GM23248 (cell line): ENCODE measurements at places on chromosomes 3 and 15.

DNA sequence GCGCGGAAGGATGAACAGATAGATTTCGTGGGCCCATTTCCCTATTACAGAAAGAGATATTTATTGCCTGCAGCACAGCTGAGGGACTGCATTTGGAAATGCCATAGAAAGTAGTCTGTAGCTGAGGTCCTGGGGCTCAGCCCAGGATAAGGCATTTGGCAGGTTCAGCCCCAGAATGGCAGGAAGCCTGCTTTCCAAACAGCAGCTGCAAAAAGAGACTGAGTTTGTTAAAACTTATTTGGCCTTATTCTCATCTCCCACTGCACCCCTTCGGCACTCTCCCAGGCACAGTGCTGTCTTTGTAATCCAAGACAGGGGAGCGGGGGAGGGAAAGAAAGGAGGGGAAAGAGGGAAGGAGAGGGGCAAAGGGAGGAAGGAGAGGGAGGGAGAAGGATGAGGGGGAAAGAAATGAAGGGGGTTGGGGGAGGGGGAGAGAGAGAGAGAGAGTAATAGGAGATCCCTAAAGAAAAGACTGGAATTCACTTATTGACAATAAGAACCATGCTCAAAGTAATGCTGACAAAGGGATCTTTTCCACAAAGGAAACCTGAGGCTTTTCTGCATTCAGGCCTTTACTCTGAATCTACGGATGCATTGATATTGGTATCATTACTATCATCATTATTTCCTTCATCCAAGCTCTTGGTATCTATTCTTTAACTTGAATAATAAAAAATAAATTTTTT is 94.0 kb upstream of the LRRN1 start:
- no peak for DNase-seq

- DNase-seq, result no peak
These were observed 114.8 kb downstream of the DLG1 start for GRCh38 chr3:197183582-197183981.

DNA sequence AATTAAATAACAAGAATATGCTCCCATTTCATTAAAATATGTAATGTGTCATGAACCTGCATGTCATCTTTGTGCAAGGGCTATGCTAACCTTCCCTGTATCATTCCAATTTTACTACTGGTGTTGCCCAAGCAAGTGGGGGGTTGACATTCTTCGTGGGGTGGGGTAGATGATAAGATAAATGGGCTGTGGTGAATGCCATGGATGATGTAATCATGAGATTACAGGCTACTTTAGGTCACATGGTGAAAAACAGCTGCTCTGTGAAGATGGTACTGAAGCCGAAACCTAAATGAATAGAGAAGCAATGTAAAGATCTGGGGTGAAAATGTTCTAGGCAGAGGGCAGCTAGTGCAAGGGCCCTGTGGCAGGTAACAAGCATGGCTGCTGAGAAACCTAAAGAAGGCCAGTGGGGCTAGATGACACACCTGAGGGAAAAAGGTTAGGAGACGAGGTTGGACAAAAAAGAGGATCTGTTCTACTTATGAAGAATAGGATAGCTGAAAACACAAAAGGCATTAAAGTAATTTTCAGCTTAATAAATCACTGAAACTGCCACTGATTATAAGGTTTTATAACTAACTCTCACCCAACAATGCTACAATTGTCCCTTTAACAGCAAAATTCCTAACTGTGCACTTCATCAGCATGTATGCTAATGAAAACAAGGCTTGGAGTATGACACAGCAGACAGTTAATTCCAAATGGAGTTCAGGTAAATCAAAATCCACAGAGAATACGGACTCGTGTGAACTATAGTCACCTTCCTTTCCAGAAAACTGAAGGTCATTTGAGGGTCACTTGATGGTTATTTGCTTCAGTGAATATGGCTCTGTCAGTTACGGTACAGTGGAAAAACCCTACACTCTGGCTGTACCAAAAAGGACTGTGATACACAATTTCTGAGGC is 35.0 kb downstream of the MTMR10 start:
- DNase-seq, result peak; percentile 4

DNA sequence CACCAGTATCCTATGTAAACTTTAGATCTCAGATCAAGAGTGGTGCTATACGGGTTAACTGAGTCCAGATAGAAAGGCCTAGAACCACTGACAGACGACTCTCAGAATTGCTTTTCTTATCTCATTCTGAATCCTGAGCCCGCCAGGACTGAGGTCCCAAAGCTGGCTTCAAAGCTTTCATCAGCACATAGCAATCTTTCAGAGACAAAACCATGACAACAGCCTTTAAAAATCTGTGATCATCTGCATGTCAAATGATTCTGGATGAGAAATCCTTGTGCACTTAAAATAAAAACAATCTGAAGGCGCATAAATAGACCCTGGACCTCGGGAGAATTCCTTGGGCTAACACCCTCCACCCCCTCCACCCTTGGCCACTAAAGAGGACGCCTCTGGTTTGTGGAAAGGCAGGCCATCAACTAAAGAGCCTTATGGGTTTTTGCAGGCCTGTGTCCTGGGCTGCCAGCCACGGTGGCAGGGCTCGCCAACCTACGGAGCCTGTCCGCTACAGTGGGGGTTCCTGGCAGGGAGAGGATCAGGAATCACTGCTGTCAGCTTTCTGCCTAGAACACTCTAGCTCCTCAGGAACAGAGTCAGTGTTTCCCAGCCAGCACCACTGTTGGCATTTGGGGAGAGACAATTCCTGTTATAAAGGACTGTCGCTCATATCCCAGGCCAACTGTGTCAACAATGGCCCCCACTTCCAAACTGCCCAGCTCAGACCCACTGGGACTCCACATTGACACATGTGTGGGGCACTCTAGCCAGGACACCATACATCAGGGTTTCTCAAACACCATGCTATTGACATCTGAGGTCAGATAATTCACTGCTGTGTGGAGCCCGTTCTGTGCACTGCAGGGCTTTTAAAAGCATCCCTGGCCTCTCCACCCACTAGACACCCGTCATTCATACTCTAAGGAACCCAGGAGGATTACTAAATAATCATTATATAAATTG is 20.2 kb downstream of the TLE3 start:
- no peak for DNase-seq

GRCh38 chr15:90497912-90498311 is 31.8 kb upstream of the CRTC3 start:
- no peak for DNase-seq

- no peak for DNase-seq
These were observed 84.4 kb downstream of the BTD start for GRCh38 chr3:15685927-15686326.

- peak; percentile 90 for DNase-seq
These were observed 242.8 kb downstream of the DTWD1 start for GRCh38 chr15:49863431-49864224.

DNA sequence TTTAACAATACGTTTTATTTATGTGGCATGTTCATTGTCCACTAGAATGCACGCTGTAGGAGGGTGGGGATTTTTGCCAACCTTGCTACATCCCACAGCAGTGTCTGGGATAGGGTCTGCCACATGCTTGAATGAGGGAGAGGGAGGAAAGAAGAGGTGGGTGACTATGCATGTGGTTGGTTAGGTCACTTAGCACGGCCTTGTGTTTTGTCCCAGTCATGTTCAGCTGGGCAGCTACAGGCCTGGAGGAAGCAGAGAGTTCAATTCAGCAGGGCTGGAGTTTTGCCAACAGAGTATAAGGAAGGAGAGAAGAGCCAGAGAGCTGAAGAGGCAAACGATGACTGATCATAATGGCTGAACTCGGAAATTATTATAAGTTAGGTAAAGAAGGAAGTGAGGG is 268.4 kb upstream of the NSMCE3 start:
- no peak for DNase-seq

- DNase-seq, result no peak
These were observed 166.9 kb upstream of the ROBO2 start for GRCh38 chr3:76872999-76873398.

DNA sequence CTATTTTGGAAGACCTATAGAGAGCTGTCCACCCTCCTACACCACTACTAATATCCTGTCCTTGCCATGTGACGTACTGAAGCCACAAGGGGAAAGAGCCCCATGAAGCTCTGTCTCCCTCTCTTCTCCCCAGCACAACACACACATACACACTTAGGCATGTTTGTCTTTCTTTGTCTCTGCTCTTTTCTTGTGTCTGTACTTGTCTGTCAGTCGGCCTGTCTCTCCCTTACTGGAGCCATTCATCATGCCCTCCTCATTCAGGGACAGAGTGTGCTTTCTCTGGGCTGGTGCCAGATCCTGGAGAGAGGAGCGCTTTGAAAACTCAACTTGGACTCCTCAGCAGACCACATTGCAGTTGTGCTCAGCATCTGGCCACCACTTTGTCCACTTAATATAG is 47.6 kb downstream of the PSMD6 start:
- peak; percentile 57 for DNase-seq

- no peak for DNase-seq
These were observed 236.6 kb downstream of the SATB1 start for GRCh38 chr3:18188491-18188890.

GRCh38 chr15:80988148-80988796 is 1.3 kb downstream of the MESD start:
- DNase-seq, result no peak

DNA sequence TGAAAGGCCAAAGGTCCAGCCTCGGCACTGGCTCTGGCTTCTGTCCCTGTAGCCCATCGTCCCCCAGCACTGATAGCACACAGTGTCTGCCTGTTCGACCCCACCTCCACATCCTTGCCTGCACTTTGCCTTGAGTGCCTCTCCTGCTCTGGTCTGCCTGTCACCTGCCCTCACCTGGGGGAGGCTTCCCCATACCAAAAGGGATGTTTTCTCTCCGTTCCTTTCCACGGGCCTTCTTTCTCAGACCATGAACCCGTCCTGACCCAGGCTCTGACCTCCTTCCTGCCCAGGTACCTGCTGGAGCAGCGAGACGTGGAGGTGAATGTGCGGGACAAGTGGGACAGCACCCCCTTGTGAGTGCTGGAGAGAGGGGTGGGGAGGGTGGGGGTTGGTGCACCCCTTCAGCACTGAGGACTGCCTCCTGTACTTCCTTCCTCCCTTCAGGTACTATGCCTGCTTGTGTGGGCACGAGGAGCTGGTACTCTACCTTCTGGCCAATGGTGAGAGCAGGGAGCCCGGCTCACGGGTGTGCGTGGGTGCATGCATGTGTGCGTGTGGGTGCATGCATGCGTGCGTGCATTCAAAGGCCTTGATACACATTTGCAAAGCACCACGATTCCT is 1.5 kb downstream of the ABTB1 start:
- DNase-seq, result no peak

- DNase-seq, result peak; percentile 54
These were observed 14.8 kb downstream of the MYL3 start for GRCh38 chr3:46848271-46849044.

DNA sequence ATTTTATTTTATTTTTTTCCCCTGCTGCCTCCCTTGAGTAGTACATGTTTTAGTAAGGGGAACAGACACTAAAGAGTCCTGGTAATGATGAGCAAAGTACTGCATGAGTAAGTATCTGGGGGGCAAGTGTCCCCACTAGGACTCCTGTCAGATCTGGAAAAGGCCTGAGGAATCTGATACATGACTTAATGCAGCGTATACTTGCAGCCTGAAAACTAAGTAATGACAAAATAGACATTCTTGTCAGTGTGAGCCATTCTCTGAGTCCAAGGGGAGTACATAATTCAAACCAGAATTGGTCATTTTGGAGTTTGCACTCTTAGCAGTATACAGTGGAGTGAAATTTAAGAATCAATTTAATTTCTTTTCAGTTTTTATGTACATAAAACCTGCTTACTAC is 27.5 kb downstream of the NXPE3 start:
- peak; percentile 62 for DNase-seq

GRCh38 chr3:23075496-23075895 is 127.6 kb upstream of the UBE2E2 start:
- peak; percentile 8 for DNase-seq

GRCh38 chr3:38805765-38806386 is 10.1 kb downstream of the SCN10A start:
- peak; percentile 80 for DNase-seq

- DNase-seq, result no peak
These were observed 108.5 kb downstream of the ECT2 start for GRCh38 chr3:172859041-172859440.

DNA sequence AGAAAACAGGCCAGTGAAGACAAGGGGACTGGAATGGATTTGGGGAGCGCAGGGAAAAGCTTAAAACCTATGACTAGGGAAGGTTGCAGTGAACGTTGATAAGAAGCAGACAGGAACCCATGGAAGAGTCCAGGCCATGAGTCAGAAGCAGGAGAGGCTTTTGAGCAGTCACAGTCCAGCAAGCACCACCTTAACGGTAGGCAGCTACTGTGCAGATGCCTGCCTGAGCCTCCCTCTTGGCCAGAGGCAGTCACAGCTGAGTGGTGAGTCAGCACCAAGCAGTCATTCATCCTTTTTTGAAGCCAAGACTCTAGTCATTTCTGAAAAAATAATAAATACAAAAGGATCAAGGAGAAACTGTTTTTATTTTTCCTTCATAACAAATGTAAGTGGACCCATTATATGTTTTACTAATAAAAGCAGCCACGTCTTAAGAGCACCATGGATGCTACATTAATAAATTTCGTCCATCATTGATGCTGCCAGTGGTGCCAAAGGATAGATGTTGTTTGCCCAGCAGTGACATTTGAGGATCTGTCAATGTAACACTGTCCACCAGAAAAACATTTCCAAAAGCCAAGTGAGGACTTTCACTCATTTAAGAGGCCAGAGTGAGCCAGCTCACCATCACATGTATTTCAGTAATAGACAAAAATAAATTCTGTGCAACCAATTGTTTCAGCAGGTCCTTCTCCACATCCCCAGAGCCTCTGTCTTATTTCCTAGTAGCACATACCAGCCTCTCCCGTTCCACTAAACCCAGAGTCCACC is 42.1 kb upstream of the ACTC1 start:
- DNase-seq, result peak; percentile 90

GRCh38 chr15:31179693-31180092 is 78.2 kb upstream of the TRPM1 start:
- no peak for DNase-seq

GRCh38 chr3:193553586-193553985 is 1.1 kb downstream of the ATP13A4 start:
- DNase-seq, result no peak

- no peak for DNase-seq
These were observed 8.8 kb downstream of the LRIG1 start for GRCh38 chr3:66492071-66492470.

- peak; percentile 62 for DNase-seq
These were observed 1.2 kb downstream of the EIF1B start for GRCh38 chr3:40310705-40311104.

GRCh38 chr3:68535782-68536181 is 396.6 kb downstream of the TAFA4 start:
- DNase-seq, result no peak

DNA sequence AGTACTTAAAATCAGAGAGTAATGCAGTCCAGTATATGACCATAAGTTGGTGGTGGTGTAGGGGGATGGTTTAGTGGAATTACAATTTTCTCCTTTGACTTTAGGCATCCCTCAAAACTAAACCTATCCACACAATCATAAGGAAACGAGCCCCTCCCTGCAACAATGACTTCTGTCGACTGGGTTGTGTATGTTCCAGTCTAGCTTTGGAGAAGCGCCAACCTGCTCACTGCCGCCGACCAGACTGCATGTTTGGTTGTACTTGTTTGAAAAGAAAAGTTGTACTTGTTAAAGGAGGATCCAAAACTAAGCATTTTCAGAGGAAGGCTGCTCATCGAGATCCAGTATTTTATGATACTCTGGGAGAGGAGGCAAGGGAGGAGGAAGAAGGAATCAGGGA is 52.8 kb downstream of the MGA start:
- DNase-seq, result no peak
